GM13976 (cell line): ENCODE measurements at places on chromosomes 3 and 15.

- peak; percentile 47 for DNase-seq
Measured at GRCh38 chr3:124373524-124373923, 356.7 kb upstream of the UMPS start.

DNA sequence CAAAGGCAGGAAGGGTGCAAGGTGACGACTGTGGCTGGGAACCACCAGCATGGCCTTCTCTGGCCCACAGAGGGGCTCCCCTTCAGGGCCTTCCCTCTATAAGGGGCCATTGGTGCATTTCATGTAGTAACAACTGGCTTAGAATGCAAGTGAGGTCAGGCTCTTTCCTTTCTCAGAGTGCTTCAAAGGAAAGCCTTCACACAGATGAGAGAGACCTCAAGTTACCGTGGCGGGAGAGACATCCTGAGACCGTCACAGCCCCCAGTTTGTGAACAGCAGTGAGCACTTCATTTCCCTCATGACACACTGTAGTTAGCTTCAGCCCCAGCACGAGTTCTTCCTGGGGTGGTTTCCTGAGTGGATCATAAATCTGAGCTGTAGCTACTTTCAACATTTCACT is 96.6 kb upstream of the LIMD1 start:
- no peak for DNase-seq

DNA sequence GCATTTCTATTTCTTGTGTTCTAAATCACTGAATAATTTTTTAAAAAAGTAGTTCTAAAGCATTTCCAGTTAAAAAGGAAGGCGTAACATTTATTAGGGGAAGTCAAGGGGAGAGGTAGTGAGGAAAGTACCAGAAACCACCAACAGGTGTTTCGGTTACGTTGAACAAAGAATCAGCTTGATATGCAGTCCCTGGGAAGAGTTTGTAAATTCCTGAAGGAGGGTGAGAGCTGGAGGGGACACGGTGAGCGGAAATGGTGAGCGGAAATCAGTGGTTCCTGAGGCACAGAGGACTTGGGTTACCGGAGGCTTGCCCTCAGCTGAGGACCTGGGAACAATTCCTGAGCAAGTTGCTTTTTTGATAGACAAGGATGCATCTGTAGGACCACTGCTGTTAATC is 17.8 kb downstream of the MAP2K1 start:
- no peak for DNase-seq

GRCh38 chr15:67100801-67101581 is 35.6 kb downstream of the SMAD3 start:
- DNase-seq = peak; percentile 68

DNA sequence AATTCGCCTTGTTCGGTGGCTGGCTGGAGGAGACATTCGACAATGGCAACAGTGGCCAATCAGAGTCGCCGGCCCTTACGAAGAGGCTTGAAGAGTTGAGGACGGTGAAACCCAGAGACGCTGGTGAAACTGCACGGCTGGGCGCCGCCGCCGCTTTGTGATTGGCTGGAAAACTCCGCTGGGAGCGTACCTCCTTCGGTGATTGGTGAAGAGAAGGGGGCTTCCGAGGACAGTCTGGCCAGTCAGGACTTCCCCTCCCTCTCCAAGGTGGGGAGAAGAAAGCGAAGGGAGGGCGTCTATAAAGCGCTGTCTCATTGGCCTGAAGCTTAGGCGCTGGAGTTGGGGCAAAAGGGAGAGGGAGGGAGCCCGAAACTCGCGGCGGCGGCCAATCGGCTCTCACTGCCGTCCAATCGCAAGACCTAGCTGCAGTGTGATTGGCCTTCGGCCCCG is 554 bp upstream of the GSK3B start:
- DNase-seq = peak; percentile 92

- no peak for DNase-seq
Measured at GRCh38 chr3:48535578-48535977, 21.0 kb downstream of the PFKFB4 start.

GRCh38 chr3:131933665-131934064 is 101.1 kb downstream of the CPNE4 start:
- DNase-seq = no peak

DNA sequence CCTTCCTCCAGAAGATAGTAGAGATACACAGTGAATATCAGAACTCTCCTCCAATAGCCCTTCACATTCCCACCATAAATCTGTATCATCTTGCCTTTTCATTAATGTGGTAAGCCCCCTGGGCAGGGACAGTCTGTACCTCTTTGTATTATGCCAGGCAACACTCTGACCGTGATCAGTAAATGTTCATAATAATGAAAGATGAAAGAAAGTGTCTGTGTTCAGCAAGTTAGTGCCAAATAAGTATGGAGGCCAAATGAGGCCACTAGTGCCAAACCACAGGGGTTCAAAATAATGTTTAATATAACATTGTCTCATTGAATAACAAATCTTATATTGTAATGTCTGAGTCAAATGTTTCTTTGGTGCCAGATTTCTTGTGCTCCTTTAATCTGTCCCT is 104.3 kb downstream of the CMSS1 start:
- DNase-seq = no peak
